ENCODE measurements at places on chromosomes 13 and 19. TPM values are rescaled to one million over a fixed set of nuclear protein-coding genes. Genes with fewer than 3 reads are reported as not detected.

- no peaks in the 10 kb centered on the region for H3K27me3 ChIP-seq
- no peak for DNase-seq
- no peak overlapping the region for H3K27ac ChIP-seq
- H3K4me3 ChIP-seq = no peak overlapping the region
- no peaks in the 10 kb centered on the region for H3K4me1 ChIP-seq
- H3K36me3 ChIP-seq = no peaks in the 10 kb centered on the region
These were observed 60.3 kb downstream of the CRYL1 start for GRCh38 chr13:20465218-20465879.

GRCh38 chr13:44537248-44537647 lies 38.9 kb downstream of the TSC22D1 start:
- peak; percentile 22 for DNase-seq
- no peak overlapping the region for H3K4me3 ChIP-seq
- no peaks in the 10 kb centered on the region for H3K27me3 ChIP-seq
- H3K36me3 ChIP-seq = no peaks in the 10 kb centered on the region

- no peak overlapping the region for H3K27ac ChIP-seq
- no peaks in the 10 kb centered on the region for H3K36me3 ChIP-seq
- DNase-seq = no peak
- no peaks in the 10 kb centered on the region for H3K27me3 ChIP-seq
- no peaks in the 10 kb centered on the region for H3K4me1 ChIP-seq
These were observed 206.5 kb upstream of the TSHZ3 start for GRCh38 chr19:31555634-31556215.

DNA sequence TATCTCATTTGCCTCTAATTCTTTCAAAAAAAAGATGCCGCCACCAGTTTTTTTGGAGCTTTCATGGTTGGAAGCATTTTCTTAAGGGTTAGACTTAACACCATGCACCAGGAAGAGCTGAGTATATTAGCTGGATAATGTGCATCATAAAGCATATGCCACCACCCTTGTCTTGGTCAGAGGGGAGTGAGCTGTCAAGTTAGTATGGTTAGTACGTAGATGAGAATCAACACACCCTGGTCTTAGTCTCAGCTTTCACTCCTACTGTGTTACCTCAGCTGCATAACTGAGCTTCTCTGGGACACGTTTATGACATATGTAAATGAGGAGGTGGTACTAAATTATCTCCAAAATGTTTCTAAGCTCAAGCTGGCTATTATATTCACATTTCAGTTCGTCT lies 415.6 kb downstream of the DCT start:
- H3K4me3 ChIP-seq = no peak overlapping the region
- no peak for DNase-seq
- H3K36me3 ChIP-seq = no peaks in the 10 kb centered on the region
- no peaks in the 10 kb centered on the region for H3K27me3 ChIP-seq
- H3K4me1 ChIP-seq = no peaks in the 10 kb centered on the region

DNA sequence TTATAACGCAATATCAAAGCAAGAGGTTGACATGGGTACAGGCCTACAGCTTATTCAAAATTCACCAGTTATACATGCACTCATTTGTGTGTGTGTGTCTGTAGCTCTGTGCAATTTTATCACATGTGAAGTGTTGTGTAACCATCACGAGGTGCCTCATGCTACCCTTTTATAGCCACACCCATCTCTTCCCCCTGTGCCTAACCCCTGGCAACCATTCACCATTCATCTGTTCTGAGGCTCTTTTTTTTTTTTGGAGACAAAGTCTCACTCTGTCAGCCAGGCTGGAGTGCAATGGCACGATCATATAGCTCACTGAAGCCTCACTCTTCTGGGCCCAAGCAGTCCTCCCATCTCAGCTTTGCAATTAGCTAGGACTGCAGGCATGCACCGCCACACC lies 78.4 kb downstream of the DPF1 start:
- no peak for DNase-seq
- no peaks in the 10 kb centered on the region for H3K4me1 ChIP-seq
- H3K36me3 ChIP-seq = no peaks in the 10 kb centered on the region
- no peaks in the 10 kb centered on the region for H3K27me3 ChIP-seq
- no peak overlapping the region for H3K27ac ChIP-seq
- no peak overlapping the region for H3K4me3 ChIP-seq

DNA sequence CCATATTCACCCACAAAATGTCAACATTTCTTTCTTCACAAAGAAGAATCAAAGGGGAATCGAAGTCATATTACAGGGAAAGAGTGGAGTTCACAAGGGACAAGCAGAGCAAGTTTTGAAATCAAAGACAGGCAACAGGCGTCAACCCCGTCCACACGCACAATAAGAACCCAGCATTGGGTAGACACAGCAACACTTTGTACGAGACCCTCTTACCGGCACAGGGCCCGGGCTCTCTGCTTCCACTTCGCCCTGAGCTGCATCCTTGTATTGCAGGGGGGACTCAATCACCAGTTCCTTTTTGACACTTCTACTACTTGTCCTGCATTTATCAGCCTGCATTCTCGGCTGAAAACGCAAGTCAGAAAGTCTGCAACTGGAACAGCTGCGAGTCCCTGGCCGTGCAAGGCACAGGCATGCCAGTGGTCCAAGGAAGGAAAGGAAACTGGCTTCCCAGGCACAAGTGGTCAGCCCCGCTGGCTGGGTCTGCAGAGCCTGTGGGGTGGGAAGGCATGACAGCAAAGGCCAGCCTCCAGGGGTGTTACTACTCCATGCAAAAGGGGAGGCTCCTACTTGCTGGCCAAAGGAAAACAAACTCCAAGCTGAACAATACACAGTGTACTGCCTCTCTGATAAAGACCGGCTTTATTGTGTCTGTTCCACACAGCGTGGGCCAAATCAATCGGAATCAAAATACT lies at the start of gene DOCK9:
TSS of gene DOCK9 (minus strand) at position 497 of the 698 bp plus-strand sequence. CDS start at position 342, 155 bp downstream.
- no peak within 1 kb of the TSS for H3K4me3 ChIP-seq
- no peaks in the 10 kb centered on the region for H3K36me3 ChIP-seq
- H3K27ac ChIP-seq = no peak within 1 kb of the TSS
- no peak for DNase-seq
- no peaks in the 10 kb centered on the region for H3K27me3 ChIP-seq

DNA sequence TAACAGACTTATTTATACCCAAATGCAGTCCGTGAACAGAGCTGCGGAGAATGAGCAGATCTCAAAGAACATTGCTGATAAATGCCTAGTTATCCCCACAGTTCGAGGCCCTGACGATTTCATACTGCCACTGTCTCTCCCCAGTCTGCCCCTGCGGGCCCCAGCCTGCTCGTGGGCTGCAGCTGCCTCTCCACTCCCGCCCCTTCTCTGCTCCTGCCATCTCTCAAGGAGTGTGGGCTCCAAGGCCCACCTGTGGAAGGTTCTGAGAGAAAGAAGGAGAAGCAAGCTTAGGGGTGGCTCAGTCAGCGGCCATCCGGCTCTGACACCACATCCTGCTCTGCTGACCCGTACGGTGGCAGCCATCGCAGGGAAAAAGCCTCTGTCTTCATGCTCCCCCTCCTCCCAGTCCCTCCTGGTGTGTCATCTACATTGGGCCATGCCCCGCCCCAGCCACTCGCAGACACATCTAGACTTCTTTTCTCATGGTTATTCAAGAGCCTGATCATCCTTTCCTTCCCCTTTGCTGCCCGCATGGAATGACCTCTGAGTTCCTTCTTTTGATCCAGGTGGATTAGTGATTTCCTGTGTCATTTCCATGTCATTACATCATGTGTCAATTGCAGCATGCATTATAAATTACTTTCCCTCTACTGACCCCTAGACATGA lies 52.0 kb downstream of the EPS15L1 start:
- H3K4me1 ChIP-seq = no peaks in the 10 kb centered on the region
- H3K36me3 ChIP-seq = peaks cover 79% of the 10 kb centered on the region
- no peak overlapping the region for H3K27ac ChIP-seq
- no peak overlapping the region for H3K4me3 ChIP-seq
- no peaks in the 10 kb centered on the region for H3K27me3 ChIP-seq
- no peak for DNase-seq

DNA sequence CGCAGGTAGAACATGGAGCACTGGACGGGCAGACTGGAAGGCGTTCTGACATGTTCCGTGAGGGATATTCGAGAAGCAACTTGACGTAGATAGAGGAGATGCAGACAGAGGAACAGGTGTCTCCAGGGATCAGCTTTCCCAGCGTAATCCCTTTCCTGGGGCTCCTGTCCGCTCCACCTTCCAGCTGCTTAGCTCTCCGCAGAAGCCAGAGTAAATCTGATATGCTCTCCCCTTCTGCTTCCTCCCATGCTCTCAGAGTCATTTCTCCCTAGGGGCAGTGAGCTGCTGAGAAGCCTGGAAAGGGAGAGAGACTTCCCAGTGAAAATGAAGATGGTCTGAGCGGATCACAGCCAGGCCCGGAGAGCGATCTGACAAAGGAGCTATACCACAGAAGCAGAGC lies 23.0 kb upstream of the OLFM4 start:
- H3K4me3 ChIP-seq = no peak overlapping the region
- H3K27ac ChIP-seq = no peak overlapping the region
- DNase-seq = no peak

- no peaks in the 10 kb centered on the region for H3K4me1 ChIP-seq
- H3K36me3 ChIP-seq = no peaks in the 10 kb centered on the region
- no peak for DNase-seq
- no peak overlapping the region for H3K27ac ChIP-seq
- no peak overlapping the region for H3K4me3 ChIP-seq
These were observed 2564.3 kb upstream of the PCDH20 start for GRCh38 chr13:63979951-63980350.

Gene NDUFA3
- polyA plus RNA-seq = 490 TPM

Gene SCEL
- polyA plus RNA-seq = not detected

Gene RNF225
- polyA plus RNA-seq = not detected

Gene KCTD15
- polyA plus RNA-seq = not detected

Gene ZBTB45
- 6.5 TPM for polyA plus RNA-seq

Gene ZNF563
- polyA plus RNA-seq = 9.8 TPM

Gene METTL21C
- polyA plus RNA-seq = not detected
